Progenitor cell of endocrine pancreas (in vitro differentiated cells): ENCODE measurements at places on chromosomes 4 and X. TPM values are rescaled to one million over a fixed set of nuclear protein-coding genes. Genes with fewer than 3 reads are reported as not detected.

DNA sequence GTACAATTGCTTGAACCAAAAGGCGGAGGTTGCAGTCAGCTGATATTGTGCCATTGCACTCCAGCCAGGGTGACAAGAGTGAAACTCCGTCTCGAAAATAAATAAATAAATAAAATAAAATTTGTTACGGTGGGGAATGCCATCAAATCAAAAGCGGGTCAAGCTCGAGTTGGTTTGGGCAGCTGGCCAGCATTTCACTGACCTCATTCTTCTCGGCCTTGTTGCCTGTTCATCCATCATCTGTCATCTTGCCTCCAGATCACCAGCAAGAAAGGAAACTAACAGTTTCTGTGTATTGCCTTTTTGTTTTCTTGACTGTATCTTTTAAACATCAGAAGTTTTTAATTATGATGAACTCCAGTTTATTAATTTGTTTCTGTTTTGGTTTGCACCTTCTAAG, 31.5 kb upstream of the KLHL2 start:
- DNase-seq, result no peak

TMEM144 gene
- 11.9 and 15.4 TPM in 2 replicates for total RNA-seq

PCDH10 gene
- total RNA-seq, result 0.53 and 0.69 TPM in 2 replicates

- no peak for DNase-seq
These were observed 63.2 kb downstream of the CD40LG start for GRCh38 chrX:136711147-136711546.

DNA sequence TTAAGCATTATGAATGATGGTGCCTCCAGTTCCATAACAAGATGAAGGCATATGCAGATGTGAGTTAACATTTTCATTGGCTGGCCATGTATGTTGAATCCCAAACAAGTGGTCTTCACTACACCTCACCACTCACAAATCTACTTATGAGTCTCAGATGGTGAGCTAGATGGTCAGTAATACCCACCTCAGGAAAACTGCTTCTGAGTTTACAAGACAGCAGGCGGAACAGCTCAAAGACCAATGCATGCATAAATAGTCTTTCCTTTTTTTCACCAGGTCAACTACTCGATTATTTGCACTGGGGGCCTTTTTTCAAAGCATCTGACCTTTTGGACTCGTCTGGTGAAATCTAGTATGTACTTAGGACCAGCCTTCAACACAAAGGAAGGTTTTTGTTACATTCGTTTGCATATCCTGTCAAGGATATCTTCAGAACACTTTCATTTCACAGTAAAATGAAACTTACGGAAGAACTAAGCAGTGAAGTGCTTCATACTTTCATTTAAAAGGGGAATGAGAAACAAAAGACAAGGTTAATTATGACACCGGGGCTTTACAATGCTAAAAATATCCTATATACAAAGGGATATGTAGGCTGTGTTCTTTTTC, 23.1 kb upstream of the TLR7 start:
- DNase-seq, result no peak

- no peak for DNase-seq
These were observed 11.0 kb downstream of the TRMT44 start for GRCh38 chr4:8451440-8452182.

PTCHD1 gene
- 0.43 and 0.55 TPM in 2 replicates for total RNA-seq

CXCL11 gene
- not detected in 2 replicates for total RNA-seq

BLTP1 gene
- 62.7 and 70.0 TPM in 2 replicates for total RNA-seq

DNA sequence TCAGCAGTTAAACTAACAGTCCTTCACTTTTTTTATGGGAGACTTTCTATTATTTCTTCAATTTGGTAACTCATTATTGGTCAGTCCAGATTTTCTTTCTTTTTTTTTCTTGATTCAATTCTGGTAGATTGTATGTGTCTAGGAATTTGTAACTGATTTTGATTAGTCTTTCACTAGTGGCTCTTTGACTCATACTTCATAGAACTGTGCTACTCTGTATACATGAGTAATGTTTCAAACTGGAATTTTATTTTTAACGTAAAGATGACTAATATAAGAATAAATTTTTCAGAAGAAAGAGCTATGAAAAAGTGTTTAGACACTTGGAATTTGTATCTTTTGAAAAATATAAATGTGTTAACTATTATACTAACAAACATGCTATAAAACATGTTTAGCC, 813.0 kb downstream of the TRAM1L1 start:
- no peak for DNase-seq
